ENCODE measurements at places on chromosomes 5 and 9.

- no peak for DNase-seq
These were observed 163.6 kb downstream of the DOCK8 start for GRCh38 chr9:378263-378662.

- no peak for DNase-seq
These were observed 20.3 kb downstream of the PAIP2 start for GRCh38 chr5:139361835-139362429.

DNA sequence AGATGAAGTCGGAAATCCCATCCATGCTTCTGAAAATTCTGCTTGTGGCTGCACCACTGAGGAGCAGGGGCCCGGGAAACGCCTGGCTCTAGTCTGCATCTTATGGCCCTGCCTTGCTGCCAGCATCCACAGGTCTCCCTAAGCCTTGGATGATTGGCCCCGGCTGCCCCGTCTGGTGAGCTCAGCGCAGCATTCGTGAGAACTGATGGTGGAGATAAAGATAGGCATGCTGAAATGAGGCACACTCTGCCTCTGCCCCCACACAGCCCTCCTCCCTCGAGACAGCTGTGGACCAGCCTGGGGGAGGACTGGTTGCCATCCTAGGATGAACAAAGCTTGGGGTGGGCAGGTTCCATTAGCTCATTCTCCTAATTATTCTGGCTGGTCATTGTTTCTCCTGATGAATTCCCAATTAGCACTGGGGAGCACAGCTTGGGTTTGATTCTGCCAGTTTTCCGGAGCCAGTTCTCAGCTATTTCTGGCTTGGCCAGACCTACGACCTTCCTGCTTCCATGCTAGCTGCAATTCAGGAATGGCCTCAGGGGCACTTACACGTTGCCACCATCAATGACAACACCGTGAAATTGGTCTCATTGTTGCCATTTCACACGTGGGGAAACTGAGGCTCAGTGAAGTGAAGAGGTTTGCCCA lies 62.8 kb upstream of the CPEB4 start:
- no peak for DNase-seq

DNA sequence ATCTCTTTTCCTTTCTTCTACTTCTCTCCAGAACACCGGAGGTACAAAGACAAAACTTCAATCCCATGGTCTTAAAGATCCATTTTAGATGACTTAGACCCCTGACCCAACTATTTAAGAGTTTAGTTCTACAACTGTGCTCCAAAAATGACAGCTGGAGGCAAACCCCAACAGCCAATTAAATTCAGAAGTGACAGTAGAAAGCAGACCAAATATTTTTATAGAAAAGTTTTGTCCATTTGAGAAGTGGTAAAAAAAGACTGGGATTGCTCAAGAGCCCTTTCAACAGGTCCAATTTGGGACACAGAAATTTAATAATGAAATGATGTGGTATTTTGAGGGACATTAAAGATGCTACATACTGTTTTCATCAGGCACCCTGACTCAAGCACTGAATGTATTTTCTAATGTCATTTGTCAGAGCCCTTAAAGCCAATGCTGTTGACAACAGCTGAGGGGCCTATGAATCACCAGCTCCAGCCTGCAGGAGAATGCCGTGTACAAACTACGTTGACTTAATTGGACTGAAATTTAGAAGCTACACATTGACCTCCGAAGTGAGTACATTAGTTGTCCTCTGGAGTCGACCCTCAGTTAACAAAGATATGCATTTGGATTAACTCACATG lies 147.5 kb upstream of the PIK3R1 start:
- DNase-seq, result no peak

GRCh38 chr5:160287378-160288051 lies 24.8 kb downstream of the CCNJL start:
- no peak for DNase-seq

- no peak for DNase-seq
These were observed 58.0 kb downstream of the ANKRD33B start for GRCh38 chr5:10621832-10622231.

DNA sequence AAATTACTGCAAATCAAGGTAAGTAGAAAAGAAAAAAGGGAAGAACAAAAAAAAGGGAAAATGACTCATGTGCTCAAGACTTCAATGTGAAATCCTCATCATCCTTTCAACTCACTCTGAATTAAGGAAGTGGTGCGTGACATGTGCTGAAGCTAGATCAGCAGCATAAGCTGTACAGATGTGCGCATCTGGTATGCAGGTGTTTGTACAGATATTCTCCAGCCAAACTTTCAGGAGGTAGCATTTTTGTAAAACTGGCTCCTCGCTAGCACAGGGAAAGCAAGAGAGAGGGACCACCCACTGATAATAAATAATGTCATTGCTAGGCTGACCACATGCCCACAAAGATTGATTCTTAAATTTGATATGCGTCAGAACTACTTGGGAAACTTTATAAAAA lies 253.9 kb upstream of the RGMB start:
- DNase-seq, result no peak

GRCh38 chr9:2859776-2860379 lies 16.0 kb upstream of the PUM3 start:
- DNase-seq, result peak; percentile 11

GRCh38 chr9:14281136-14281795 lies 32.7 kb downstream of the NFIB start:
- DNase-seq, result no peak

DNA sequence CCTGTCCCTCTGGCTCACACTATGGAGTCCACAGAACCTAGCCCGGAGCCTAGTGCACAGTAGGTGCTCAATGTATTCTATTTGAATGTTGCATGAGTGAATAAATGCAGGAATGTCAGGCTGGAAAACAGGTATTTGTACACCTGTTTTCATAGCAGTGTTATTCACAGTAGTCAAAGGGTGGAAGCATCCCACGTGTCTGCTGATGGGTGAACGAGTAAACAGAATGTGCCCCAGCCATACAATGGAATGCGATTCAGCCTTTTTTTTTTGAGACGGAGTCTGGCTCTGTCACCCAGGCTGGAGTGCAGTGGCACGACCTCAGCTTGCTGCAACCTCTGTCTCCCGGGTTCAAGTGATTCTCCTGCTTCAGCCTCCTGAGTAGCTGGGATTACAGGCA lies 31.5 kb upstream of the IER5L start:
- DNase-seq, result no peak

DNA sequence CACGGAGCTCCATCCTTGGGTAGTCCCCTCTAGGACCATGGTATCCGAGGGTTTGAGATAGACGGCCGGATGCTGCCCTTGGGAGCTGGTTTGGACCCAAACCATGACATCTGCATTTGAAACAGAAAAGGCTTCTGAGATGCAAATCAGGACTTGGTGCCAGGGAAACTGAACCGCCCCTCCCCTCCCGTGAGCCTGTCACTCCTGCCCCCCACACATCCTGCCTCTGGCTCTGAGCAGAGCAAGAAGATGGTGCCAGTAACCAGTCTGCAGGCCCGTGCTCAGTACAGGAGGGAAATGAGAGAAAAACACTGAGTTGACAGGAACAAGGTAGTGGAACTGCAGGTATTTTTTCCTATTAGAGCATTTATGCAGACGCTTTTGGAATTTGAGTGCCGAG lies 18.6 kb downstream of the ARPC5L start:
- no peak for DNase-seq

GRCh38 chr5:132456296-132456986 lies 34.1 kb downstream of the IRF1 start:
- DNase-seq, result no peak

GRCh38 chr9:79985264-79985663 lies 413.5 kb downstream of the TLE4 start:
- DNase-seq, result no peak

DNA sequence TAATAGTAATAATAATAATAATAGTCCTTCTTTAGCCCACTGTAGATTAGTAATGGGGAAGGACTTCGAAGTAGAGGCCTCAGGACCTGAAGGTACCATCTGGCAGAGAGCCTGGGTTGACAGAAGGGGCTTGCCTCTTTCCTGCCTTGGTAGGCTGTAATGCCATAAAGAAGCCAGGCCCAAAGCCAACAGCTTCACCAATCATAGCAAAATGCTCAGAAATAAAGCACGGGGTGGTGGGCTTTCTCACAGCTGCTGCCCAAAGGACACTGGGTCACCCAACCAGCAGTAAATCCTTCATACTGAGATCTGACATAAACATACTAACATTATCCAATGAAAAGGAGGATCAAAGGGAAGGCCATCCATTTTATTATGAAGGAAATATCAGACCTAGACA lies 70.7 kb downstream of the SUSD1 start:
- no peak for DNase-seq

DNA sequence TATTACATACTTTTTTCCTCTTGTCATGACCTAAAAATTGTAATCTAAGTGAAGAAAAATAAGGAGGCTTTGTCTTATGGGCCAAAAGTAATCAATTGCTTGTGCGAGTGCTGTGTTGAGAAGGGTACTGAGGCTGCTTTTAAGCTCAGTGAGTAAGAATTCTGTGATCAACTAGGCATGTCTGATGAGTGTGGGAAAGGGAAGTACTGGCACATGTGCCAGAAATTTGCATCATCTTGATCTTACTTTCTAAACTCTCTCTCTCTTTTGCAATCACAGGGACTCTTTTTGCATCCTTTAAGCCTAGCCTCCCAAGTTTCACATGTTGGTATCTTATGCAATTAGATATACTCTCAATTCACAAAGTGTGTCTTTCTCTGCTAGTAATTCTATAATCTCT lies 329.9 kb downstream of the KIF4B start:
- DNase-seq, result no peak
